ENCODE measurements at places on chromosomes 3 and 15.

DNA sequence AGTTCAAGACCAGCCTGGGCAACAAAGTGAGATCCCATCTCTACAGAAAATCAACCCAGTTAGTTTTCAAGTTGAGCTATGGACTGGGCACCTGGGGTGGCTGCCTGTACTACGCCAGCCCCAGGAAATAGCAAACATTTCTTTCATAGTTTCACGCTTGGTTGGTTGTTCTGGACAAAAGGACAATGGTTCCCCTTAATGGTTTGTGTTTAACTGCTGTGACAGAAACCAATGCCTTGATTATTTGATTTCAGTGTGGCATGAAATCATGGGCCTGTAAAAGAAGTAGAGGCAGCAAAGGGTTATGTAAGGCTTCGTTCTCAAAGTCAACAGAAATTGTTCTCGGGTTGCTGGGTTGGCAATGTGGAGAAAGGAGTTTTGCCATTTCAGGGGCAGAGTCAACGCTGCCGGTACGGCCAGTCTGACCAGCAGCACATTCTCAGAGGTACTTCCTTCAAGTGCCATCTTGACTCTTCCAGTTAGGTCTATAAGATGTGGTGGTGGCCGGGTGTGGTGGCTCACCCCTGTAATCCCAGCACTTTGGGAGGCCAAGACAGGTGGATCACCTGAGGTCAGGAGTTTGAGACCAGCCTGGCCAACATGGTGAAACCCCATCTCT, 12.7 kb downstream of the LCMT2 start:
- no peak for DNase-seq

DNA sequence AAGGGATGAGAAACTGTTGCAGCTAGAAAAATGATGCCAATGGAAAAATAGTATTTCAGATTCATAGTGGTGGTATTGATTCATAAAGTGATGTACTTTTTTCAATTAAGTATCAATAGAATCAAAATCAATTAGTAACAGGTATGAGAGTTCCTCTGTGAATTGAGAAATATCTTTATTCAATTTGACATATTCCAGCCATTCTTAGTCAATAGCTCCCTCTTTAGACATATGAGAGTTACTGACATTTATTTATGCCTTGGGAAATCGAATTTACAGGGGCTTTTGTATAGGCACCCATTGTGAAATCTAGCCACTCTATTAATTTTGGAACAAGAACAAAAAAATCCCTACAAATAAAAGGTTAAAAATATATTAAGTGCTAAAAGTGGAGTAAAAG, 386.9 kb upstream of the CNTN3 start:
- no peak for DNase-seq

- DNase-seq, result no peak
Observed at GRCh38 chr15:38460543-38460942, 6.6 kb downstream of the FAM98B start.

GRCh38 chr3:76345878-76346277, 560.5 kb upstream of the ZNF717 start:
- DNase-seq, result no peak

- peak; percentile 34 for DNase-seq
Observed at GRCh38 chr15:60840306-60840702, 361.4 kb upstream of the ICE2 start.

DNA sequence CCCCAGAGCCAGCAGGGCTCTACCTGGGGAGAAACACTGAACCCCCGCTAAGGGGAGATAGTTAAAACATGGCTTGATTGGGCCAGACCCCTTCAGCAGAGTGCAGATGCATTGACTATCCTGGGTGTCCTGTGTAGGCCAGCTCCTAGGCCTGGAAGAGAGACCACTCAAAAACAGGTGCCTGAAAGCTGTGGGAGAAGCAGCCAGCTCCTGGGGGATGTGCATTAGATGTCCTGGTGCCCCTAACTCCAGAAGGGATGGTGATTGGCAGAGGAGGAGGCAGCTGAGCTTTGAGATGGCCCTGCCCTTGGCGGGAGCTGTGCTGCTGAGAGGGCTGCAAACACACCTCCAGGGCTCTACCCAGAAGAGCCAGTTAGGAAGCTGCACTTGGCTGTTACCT, 89.3 kb upstream of the PLXNA1 start:
- no peak for DNase-seq

DNA sequence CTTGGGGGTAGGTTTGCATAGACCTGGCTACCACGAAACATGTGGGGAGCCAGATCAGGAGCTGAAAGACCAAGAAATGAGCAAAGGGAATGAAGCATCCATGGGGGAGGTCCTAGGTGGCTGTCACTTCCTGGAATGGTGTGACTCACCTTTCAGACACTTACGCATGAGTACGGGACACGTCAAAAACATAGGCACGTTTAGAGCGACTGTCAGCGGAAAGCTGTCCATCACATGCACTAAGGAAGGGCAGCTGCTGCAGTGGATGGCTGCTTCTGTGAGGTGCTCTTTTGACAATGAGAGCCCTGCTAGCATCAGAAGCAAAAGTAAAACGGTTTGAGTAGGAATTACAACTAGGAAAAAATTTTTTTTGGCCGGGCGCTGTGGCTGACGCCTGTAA, 244.6 kb upstream of the CCDC54 start:
- DNase-seq, result no peak

DNA sequence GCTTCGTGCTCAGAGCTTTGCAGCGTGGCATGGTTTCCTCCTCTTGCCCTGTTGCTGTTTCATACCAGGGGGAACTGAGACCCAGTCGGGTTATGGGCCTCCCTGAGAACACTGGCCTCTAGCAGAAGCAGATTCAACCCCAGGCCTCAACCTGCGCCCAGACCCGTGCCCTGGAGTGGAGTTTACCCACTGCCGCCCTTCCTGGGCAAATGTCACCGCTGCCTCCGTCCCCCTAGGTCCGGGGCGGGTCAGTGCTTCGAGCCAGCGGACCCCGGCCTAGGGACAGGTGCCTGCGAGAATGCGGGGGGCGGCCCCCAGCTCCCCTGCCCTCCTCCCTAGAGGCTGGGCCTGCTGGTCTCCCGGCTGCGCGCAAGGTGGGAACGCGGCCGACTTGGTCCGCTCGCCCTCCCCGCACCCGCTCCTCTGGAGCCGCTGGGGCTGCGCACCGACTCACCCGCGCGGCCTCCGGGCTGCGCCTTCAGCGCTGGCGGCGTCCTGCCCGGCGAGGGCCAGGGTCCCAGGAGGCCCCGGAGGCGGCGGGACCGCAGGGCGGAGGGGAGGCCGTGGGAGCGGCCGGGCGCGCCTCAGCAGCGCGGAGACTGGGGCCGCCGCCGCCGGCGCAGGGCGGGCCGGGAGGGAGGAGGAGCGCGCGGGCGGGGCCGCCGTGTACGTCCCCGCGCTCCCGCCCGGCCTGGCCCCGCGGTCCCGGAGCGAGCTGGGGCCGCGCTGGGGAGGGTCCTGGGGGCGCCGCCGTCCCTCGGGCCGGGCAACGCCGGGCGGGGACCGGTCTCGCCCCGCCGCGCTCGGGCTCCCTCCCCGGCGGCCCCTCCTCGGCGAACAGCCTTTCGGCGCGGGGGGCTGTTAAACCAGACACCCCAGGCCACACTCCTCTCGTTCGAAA, at the start of gene PIGZ:
Gene PIGZ, minus strand, starts transcription at position 601 of the 901 bp plus-strand sequence. CDS start 16,802 bp downstream, outside the sequence.
- DNase-seq, result no peak

DNA sequence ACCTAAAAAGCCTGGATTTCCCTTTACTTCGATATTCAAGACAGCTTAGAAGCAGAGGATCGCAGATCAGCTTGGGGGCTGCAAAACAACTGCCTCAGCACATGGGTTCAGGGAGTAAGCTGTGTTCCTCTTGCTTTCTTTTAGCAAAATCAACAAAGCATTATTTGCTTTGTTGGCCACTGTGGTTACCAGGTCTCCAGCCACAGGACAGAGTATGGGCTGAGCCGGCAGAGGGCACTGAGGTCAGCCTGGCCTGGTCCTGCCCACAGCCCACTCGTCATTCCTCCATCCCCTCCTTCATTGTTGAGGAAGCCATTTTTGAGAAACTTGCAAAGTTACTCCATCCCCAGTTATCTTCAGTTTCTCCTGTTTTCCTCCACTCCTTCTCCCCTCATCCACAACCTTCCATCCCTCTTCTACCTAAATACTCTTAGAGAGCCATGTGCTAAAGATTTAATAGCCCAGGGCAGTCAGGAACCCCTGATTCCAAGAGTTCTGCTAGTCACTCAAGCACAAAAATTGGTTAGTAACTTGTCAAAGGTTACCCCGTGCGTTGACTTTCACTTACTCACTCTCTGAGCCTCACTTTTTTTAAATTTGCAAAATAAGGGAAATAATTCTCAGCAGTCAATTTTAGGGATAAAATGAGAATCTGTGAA, 60.0 kb upstream of the HES1 start:
- DNase-seq, result peak; percentile 39

DNA sequence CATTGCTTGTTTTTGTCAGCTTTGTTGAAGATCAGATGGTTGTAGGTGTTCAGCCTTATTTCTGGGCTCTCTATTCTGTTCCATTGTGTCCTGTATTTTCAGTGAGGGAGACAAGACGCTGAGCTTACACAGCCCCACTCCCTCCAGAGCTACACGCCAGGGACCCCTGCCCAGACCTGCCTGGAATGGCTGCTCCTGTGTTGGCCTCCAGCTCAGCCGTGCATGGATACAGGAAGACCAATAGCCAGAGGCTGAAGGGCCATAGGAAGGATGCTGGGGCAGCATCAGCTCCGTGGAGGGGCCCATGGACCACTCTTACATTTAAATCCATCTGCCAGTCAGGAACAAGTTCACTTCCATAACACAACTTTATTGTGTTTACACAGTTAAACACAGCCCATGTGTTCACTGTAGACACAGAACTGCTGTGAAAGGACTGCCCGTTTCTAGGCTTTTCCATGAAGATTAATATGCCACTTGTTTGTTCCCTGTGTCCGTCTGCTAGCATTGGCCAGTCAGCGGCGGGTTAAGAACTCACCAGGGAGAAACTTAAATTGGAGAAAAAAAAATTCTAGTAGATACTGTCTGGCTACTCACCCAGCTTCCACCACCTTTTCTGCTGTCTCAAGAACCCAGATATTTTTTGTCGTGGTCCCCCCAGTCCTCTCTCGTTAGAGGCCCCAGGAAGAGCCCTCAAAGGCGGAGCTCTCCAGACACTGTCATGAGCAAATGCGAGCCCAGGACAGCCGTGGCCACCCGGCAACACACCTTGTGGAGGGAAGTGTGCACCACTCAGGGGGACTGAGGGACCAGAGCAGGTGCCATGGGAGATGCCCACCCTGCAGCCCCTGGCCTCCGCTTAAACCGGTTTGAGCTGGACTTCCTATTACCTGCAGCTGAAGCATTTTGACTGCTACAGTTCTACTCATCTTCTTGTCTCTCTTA, 142.3 kb upstream of the MEF2A start:
- no peak for DNase-seq

- DNase-seq, result no peak
Observed at GRCh38 chr3:169953462-169954141, 13.0 kb upstream of the SEC62 start.

All from HT1080 (cell line).